ENCODE measurements at places on chromosomes 16 and 17.

DNA sequence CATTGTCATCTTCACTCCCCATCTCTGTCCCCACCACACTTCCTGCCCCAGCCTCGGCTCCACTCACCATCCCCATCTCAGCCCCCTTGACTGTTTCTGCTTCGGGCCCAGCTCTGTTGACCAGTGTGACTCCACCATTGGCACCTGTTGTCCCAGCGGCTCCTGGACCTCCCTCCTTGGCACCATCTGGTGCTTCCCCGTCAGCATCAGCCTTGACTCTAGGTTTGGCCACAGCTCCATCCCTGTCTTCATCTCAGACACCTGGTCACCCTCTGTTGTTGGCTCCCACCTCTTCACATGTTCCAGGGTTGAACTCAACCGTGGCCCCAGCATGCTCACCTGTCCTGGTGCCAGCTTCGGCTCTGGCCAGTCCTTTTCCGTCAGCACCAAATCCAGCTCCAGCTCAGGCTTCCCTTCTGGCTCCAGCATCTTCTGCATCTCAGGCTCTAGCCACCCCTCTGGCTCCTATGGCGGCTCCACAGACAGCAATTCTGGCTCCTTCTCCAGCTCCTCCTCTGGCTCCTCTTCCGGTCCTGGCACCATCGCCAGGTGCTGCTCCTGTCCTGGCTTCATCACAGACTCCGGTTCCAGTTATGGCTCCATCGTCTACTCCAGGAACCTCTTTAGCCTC lies 24.4 kb upstream of the PHKG2 start:
- peaks cover 3% of the 10 kb centered on the region for H3K4me1 ChIP-seq
- H3K27ac ChIP-seq, result no peak overlapping the region
- no peak overlapping the region for H3K4me3 ChIP-seq
- no peaks in the 10 kb centered on the region for H3K27me3 ChIP-seq

DNA sequence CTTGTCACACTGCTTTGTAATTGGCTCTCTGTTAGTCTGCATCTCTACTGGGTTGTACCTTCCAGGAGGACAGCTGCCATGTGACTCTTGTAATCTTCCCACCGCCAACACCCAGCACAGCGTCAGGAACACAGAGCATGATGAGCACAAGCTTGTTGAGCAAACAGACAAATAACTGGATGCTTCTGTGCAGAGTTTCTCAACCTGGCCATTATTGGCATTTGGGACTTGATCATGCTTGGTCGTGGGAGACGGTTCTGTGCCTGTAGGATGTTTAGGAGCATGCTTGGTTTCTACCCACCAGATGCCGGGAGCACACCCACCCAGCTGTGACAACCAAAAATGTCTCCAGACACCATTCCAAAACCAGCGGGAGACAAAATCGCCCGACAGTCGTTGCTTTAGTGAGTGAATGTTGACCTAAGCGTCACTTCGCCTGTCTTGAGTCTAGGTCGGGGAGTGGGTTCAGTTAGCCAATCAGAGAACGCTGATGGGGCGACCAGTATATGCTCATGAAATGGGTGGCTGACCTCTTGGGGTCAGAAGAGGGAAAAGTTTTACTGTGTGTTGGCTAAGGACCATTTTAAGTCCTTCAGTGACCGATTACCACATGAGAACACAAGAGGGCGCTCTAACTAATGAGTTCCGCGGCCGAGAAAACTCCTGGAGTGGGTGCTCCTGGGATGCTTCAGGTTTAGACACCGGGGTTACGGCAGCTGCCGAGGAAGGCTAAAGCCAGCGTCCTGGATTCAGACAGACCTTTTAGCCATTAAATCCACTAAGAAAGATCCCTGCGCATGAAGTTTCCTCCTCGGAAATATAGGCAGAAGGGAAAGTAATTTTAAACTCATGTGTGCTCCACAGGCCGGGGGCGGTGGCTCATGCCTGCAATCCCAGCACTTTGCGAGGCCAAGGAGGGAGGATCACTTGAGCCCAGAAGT lies 57.8 kb upstream of the TEX2 start:
- no peak overlapping the region for H3K27ac ChIP-seq
- no peak overlapping the region for H3K4me3 ChIP-seq
- no peaks in the 10 kb centered on the region for H3K36me3 ChIP-seq
- no peak for DNase-seq
- H3K4me1 ChIP-seq, result peaks cover 4% of the 10 kb centered on the region

DNA sequence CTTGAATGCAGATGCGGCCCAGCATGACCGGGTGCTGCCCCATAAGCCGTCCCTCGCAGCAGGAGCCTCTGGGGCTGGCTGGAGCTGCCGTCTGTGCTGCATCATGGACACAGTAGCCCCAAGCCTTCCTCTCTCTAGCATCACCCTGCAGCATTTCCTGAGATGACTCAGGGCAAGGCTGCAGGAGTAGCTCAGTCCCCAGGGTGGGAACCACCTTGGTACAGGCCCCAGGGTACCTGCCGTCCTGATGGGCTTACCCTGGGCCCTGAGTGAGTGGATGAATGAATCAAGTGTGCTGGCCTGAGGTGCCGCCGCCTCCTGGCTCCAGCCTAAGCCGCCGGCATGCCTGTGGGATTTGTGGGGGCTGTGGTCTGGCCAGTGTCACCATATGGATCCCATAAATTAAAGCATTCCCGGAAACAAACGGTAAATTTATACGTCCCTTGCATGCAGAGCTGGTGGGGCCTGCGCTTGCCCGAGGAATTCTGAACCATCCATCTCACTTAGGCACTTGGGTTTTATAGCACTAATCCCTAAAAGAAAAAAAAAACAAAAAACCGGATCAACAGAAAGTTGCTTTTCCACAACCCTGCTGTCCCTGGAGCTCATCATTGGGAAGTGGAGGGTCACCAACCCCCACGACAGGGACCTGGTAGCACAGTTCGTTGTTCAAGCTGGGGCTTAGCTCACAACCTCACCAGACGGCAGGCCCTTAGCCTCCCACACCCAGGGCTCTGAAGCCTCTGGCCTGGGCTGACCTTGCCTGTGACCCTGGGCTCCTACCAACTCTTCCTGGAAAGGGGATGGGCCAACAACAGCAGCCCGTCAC lies 242.6 kb upstream of the CIBAR2 start:
- no peak for DNase-seq
- no peak overlapping the region for H3K27ac ChIP-seq
- H3K36me3 ChIP-seq, result peaks cover 5% of the 10 kb centered on the region
- no peak overlapping the region for H3K4me3 ChIP-seq

DNA sequence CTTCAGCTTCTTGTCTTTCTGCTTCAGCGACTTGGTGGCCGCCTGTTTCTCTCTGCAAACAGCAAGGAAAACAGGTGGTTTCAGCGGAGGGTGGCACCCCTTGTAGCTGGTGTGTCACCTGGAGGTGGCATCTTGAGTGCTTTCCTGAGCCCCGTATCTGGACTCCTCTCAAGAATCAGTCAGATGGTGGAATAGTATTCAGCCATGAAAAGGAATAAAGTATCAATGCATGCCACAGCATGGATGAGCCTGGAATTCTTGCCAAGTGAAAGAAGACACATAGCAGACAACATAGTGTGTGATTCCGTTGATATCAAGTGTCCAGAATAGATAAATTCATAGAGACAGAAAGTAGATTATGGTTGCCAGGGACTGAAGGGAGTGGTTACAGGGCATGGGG lies 65.2 kb downstream of the NDE1 start:
- H3K27ac ChIP-seq, result no peak overlapping the region
- no peak for DNase-seq
- no peak overlapping the region for H3K4me3 ChIP-seq
- H3K36me3 ChIP-seq, result peaks cover 40% of the 10 kb centered on the region
- H3K27me3 ChIP-seq, result no peaks in the 10 kb centered on the region

DNA sequence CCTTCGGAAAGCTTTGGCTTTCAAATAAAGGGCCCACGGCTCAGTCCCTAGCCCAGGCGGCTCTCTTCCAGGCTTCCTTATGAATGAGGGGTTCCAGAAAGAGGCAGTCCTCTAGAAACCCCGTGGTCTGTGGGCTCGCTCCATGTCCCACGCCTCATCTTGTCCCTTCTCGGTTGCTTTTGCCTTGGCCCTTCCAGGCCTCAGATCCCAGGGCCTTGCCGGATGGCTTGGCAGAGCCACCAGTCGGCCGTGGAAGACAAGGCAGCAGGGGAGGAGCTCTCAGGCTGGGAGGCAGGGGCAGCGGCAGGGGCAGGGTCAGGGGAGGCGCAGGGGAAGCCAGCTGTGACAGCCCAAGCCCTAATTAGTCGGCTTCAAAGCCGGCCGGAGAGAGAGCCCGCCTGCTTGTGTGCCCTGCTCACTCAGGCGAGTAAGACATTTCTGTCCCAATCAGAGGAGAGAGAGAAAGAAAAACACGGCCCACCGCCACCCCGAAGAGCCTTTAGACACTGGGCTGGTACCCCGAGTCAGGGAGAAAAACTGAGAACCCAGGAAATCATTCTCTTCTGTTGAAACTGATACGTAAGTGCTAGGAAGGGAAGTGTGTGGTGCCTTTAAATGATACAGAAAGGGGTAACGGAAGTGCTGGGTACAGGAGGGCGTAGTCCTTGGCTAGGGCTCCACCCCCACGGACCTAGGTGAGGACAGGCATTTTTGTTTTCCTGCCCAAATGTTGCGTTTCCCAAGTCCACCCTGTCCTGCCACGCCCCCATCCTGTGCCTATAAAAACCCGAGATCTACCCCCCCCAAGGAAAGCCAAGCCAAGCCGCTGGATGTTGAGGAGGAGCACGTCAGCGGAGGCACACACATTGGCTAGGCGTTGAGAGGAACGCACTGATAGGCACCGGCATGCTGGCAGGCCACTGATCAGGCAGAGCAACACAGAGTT lies 27.8 kb upstream of the MEIOC start:
- H3K4me1 ChIP-seq, result peaks cover 19% of the 10 kb centered on the region
- H3K27ac ChIP-seq, result peak overlapping the region; percentile 33
- H3K27me3 ChIP-seq, result no peaks in the 10 kb centered on the region
- no peak overlapping the region for H3K4me3 ChIP-seq

GRCh38 chr17:66711881-66712321 lies 123.0 kb upstream of the CACNG5 start:
- peak overlapping the region; percentile 70 for H3K27ac ChIP-seq
- H3K4me3 ChIP-seq, result no peak overlapping the region
- DNase-seq, result no peak
- peaks cover 35% of the 10 kb centered on the region for H3K4me1 ChIP-seq

GRCh38 chr16:84450176-84450865 lies 54.1 kb downstream of the MEAK7 start:
- H3K36me3 ChIP-seq, result peaks cover 14% of the 10 kb centered on the region
- no peak for DNase-seq
- H3K4me3 ChIP-seq, result no peak overlapping the region
- H3K27ac ChIP-seq, result no peak overlapping the region
- H3K4me1 ChIP-seq, result peaks cover 4% of the 10 kb centered on the region

GRCh38 chr16:69405326-69405725 lies 19.1 kb upstream of the CYB5B start:
- H3K4me3 ChIP-seq, result no peak overlapping the region
- H3K36me3 ChIP-seq, result no peaks in the 10 kb centered on the region
- no peak for DNase-seq
- no peak overlapping the region for H3K27ac ChIP-seq
- H3K27me3 ChIP-seq, result no peaks in the 10 kb centered on the region

Measured in spinal cord (tissue), 10 donors.